Endodermal cell (in vitro differentiated cells): ENCODE measurements at places on chromosomes 6 and 20.

GRCh38 chr20:54140067-54140466, 33.7 kb downstream of the CYP24A1 start:
- no peak for DNase-seq

DNA sequence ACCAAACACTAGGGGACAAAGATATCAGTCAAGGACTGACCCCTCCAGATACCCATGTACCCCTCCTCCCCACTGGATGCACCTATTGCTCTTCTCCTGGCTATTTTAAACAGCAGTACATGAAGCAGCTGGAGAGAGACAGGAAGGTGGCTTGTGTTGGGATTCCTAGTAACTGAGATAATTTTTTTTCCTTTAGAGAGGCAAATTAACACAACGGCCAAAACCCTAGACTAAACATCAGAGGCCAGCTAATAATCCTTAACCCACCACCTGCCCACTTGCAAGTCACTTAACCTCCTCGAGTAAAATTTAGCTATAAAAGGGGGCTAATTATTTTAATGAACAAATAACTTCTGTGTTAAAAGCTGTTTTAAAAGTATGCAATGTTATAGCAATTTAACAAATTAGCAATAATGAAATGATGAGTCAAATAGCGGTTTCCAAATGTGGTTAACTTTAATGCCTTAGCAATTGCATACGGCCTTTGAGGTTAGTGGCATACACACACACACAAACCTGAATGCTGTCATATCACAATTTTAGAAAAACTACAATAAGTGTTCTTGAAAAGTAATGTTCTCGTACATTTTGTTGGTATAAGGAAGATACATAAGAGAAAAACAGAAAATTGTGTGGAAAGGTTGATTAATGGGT, 151.7 kb downstream of the FRK start:
- no peak for DNase-seq

GRCh38 chr6:13813026-13813425, 1.3 kb downstream of the MCUR1 start:
- no peak for DNase-seq

DNA sequence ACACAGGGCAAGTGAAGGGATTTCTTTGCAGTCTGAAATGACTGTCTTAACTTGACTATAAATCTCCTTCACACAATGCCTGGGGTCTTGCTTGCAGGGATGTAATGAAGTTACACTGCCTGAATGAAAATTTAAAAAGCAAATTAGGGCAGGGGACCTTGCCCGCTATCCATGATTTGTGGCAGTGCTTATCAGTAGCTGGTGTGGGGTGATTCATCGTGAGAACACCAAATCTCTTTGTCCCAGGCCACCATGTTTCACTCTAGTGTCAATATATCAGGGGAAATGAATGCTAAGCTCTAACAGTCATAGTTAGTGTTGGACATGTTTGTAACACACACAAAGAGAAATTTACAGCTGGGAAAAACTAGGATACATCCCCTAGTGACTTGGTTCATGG, 713.7 kb upstream of the EPHA7 start:
- no peak for DNase-seq

GRCh38 chr6:34149831-34150400, 4.0 kb upstream of the GRM4 start:
- DNase-seq = peak; percentile 42

DNA sequence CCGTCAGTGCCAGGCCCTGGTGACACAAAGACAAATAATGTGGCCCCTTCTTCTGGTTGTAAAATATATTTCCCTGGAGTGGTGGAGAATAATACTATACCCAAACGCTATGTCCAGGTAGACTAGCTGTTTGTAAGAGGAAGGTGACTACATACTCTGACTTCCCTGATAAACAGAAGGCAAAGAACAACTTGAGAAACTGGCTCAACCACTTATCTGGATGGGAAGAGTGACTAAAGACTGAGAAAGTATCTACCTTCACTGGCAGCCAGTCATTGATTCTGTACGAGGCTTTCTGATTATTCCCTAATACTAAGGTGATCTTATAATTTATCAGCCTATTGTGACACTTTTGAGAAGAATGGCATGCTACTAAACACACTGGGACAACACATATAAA, 569.7 kb downstream of the EPHA7 start:
- no peak for DNase-seq

DNA sequence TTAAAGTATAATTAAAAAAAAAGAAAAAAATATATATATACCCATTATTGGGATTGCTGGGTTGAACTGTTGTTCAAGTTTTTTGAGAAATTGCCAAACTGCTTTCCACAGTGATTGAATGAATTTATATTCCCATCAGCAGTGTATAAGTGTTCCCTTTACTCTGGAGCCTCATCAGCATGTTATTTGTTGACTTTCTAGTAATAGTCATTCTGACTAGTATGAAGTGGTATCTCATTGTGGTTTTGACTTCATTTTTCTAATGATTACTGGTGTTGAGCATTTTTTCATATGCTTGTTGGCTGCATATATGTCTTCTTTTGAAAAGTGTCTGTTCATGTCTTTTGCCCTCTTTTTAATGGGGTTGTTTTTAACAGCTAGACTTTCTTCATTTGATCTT, 1260.8 kb upstream of the GJE1 start:
- DNase-seq = no peak

GRCh38 chr6:87682310-87682709, 19.7 kb downstream of the AKIRIN2 start:
- no peak for DNase-seq

DNA sequence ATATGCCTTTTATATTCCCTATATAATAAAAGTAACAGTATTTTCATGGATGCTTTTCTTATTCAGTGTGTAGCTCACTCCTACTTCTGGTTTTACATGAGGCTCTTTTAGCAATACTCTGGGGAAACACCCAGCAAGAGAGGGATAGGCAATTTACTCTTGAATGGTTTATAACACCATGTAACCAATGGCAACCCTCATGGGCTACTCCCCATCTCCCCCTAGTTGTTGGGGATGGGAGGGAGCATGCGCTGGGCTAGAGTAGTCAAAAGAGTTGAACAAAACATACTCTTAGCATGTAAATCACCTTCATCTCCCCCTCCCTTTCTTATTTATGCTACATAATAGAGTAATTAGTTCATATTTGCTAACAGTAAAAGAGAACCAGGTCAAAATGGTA, 140.1 kb upstream of the LRFN2 start:
- DNase-seq = peak; percentile 64

GRCh38 chr20:7601431-7601830, 338.8 kb downstream of the HAO1 start:
- no peak for DNase-seq

GRCh38 chr6:113860181-113860955, 3.2 kb downstream of the MARCKS start:
- DNase-seq = peak; percentile 70
